Jurkat, Clone E6-1 (cell line): ENCODE measurements at places on chromosomes 1 and 21.

GRCh38 chr1:42938645-42939615, 19.7 kb downstream of the SLC2A1 start:
- DNase-seq: no peak

DNA sequence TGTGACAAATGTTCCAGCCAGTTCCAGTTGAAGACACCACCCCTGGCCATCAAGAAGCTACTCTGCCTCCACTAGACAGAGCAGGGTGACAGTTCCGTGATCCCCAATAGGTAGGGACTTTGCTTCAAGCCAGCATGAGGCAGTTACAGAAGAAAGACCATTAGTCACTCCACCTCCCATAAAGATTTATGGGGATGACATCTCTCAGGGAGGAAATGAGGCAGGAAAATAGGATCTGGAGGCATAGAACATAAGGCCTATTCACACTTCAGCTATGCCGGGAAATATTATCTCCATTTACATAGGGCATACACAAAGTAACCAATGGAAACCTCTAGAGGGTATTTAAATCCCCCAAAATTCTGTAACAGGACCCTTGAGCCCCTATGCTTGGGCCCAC, 3.5 kb upstream of the GBP7 start:
- DNase-seq: no peak

DNA sequence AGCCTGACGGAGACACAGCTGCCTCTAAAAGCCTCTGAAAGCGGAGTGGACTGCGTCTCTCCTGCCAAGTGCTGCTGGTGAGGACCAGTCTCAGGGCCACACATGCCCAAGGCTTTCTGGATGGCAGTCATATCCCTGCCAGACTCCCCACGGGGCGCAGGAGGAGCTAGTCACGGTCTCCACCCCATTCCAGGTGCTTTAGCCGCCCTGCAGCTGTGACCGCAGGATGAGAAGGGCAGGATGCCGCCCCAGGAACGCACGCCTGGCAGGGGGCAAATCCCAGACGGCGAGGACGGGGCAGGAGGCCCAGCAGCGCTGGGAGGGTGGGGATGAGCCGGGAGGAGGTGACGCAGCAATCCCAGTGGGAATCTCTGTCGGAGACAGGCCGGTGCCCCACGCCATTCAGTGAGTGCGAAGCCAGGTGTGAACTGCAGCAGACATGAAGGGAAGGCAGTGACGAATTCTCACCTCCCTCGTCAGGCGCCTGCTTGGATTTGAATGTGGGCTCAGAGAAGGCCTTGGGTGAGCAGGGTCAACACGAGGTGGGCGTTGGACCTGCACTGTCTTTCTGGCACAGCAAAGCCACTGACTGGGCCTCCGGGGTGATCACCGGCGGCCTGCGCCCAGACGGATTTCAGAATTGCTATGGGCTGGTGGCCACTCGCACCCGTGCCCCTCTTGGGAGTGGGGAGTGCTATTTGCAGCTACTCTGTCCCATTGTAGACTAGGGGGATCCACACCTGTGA, 38.5 kb upstream of the SLC19A1 start:
- no peak for DNase-seq

DNA sequence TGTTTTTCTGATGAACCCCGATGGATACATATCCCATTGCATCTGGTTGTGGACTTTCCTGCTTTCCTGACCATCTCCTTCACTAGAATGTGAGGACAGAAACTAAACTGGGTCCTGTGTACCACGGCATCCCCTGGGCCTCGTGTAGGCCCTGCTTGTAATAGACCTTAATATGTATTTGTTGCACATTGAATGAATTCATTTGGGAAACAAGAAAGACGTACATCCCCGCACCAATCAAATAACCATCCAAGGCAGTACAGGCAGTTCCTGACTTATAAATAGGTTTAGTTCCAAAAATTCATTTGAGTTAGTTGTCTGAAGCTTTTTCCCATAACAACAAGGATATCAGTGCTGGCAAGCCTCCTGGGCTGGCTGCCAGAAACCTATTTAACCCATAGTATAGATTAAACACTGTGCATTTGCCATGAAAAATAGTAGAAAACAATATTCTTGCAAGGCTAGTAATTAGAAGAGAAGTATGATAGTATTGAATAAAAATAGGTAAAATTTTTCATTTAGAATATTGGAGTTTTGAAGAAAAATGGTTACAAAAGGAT, 81.8 kb upstream of the CD34 start:
- DNase-seq: no peak

DNA sequence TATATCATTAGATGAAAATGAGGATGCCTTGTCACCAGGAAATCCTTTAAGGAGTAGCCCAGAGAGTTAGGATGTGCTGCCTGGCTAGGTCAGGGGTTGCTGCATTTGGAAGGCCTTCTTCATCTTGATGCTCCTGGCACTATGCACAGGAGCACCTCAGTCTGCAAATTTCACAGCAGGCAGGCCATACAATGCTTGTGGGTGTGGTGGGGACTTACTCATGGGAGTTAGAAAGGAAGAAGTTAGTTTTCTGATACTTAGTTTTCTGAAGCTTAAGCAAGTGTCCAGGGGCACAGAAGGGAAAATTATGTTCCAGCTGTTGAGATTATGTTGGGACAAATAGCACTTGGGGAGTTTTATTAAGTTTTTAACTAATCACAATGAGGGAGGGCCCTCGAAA, 11.4 kb downstream of the HLX start:
- DNase-seq: no peak

- no peak for DNase-seq
Measured at GRCh38 chr1:36530261-36530660, 47.5 kb upstream of the CSF3R start.

DNA sequence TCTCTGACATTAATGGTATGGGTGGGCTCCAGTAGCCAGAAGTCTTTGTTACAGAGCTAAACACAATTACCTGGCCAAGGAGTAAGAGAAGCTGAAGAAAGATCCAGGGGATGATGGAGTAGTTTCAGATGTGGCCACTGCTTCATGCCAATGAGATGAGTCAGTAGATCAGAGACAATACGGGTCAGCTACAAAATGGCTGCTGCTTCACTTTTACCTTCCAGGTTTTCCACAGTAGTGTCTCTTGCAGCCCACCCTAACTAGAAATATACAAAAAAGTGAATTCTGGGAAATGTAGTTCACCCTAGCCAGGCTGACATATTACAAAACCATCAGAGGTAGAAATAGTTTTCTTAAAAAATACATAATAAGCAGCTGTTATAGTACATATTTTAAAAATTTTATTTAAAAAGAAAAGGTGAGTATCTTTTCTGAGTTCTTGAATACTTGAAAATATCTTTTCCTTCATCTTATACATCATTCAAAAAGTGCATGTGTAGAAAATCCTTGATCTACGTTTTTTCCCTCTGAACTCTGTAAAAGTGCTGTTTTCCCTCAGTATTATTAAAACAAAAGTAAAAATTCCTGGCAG, 36.1 kb downstream of the LRIF1 start:
- no peak for DNase-seq

GRCh38 chr1:35810096-35810881, 2.5 kb downstream of the AGO4 start:
- DNase-seq: no peak

DNA sequence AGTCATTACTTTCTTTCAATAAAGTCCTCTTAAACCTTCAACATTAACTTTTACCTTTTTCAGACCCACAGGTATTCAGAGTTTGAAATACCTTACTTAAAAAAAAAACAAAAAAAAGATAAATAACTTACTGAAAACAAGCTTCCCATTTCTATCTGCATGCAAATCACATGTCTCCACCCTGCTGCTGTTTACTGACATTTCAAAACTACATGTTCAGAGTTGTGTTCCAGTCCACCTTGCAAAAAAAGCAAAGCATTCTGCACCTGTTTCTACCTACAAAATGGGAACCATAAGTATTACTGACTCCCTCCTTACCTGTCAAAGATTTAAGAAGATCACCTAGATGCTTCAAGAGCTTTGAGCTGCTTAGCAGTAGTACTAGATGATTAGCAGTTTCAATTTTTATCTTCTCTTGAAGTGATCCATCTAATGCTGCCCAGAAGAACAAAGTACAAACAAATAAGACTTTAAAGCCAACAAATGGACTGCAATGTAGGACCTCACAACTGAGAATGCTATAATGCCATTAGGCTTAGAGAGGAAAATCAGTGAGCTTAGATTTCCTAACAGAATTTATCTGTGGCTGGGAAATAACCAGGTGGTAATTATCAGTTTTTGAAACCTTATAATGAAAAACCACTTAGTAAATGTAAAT, 61.2 kb downstream of the ANKRD13C start:
- DNase-seq: no peak

DNA sequence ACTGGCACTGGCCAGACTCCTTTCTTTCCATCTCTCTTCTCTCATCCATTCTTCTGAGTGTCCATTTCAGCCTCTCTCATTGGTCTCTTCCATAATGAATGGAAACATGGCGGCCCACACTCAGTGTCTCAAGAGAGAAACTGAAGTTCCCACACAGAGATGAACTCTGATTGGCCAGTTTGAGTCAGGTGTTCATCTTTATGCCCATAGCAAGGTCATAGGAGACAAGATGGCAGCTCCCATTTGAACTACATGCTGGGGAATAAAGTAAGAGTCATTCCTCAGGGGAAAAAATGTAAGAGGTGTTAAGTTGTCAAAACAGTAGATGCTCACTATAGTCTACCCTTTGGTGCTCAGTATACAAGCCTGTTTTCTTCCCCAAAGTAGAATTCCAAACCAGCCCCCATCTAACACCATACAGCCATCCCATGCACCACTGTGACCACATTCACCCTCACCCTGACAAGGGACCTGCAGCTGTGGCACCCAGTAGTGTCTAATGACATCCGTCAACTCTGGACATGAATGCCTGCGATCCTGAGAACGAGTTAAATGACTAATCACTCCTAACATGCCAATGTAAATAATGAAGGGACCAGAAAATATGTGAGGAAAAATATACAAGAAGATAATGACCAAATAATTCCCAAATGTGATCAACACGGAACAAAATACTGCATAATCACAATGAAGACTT, 12.4 kb downstream of the CDA start:
- no peak for DNase-seq

DNA sequence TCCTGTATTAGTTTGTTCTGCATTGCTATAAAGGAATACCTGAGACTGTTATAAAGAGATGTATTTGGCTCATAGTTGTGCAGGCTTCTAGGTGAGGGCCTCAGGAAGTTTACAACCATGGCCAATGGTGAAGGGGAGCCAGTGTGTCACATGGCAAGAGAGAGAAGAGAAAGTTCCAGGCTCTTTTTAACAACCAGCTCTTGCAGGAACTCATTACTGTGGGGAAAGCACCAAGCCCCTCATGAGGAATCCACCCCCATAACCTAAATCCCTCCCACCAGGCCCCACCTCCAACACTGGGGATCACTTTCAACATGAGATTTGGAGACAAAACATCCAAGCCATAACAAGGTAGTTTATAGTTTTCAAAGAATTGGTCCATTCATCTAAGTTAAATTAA, 5.0 kb upstream of the MEAF6 start:
- DNase-seq: no peak

GRCh38 chr1:119933397-119933796, 37.1 kb upstream of the ADAM30 start:
- no peak for DNase-seq

DNA sequence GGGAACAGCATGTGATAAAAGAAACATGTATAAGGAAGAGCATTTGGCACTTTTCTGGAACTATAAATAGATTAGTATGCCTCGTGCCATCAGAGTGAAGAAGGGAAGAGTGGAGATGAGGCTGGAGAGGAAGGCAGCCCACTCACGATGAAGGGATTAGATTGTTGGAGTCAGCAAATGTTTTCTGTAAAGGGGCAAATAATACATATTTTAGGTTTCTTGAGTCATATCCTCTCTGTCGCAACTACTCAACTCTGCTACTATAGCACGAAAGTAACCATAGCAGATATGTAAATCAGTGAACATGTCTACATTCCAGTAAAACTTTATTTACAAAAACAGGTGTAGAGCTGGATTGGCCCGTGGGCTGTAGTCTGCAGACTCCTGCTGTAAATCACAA, 147.8 kb downstream of the TENT5C start:
- no peak for DNase-seq

DNA sequence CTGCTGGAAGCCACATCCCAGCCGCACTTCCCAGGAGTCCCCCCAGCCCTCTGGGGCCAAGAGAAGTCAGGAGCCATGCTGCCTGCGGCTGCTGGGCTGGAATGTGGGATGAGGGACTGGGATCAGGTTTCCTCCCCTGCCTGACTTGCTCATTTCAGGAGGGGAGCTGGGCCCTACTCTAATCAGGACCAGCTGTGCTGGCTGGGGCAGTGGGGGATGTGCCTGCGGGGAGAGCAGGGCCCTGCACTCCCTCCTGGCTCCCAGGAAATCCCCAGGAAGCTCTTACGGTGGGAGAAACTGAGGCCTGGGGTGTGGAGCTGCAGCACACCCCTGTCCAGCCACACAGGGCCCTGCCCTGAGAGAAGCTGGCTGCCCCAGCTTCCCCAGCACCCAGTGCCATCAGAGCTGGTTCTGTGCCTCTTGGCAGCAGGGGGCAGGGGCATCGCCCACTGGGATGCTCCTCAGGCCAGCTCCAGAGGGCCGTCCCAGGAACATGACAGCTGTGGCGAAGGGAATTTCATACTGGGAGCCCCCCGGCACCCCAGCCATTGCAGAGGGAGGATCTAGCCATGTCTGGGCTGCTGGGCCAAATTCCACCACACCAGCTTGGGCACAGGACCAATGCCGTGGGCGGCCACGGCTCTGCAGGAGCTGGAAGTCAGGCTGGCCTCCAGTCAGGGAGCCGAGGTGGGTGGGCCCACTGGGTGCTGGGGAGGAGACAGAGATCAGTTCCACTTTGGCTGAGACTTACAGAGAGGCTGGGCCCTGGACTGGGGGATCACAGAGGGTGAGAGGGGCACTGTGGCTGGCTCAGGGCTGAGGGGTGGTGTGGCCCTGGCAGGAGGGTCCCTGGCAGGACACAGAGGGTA, 21.3 kb upstream of the PRSS38 start:
- no peak for DNase-seq

- no peak for DNase-seq
Measured at GRCh38 chr1:942864-943533, 16.1 kb downstream of the NOC2L start.

GRCh38 chr1:56527548-56528302, 51.6 kb downstream of the PLPP3 start:
- DNase-seq: no peak

GRCh38 chr1:93774707-93775106, 93.1 kb upstream of the BCAR3 start:
- no peak for DNase-seq
